Renal cortex interstitium (tissue), 15 donors: ENCODE measurements at places on chromosomes 4 and X.

DNA sequence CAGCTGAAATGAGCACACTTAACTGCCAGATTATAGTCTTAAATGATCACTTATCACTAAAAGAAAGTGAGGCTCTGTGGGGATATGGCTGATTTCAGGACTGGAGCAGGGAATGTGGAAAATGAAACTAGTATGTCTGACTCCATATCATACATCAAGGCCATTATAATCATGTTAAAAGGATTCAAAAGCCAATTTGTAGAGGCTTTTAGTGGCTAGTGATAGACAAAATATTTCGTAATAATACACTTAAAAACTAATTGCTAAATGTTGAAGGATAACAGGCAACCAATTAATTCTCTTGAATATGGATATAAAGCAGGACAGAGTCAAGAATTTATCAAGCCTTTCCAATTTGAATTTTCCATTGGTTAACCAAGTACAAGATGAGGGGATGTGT lies 358.1 kb upstream of the NDST3 start:
- DNase-seq = no peak

DNA sequence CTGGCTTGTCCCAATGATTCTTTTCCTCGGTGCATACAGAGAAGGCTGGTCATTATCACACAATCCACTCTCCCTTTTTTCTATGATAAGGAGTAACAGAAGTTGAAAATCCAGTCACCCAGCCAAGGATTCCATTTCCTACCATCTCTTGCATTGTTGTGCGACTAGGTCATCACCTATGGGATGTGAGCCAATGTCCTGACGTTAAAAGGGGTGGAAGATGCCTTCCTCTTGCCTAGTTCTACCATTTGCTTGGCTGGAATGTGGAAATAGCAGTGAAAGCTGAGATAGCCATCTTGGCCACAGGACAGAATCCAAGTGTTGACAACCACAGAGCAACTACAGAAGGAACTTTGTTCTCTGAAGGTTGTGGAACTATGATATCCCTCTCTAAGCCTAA lies 132.2 kb upstream of the KIT start:
- DNase-seq = no peak

- DNase-seq = no peak
These were observed 47.2 kb downstream of the FGFBP1 start for GRCh38 chr4:15891312-15891711.

- no peak for DNase-seq
These were observed 40.3 kb downstream of the MED28 start for GRCh38 chr4:17654701-17655100.

DNA sequence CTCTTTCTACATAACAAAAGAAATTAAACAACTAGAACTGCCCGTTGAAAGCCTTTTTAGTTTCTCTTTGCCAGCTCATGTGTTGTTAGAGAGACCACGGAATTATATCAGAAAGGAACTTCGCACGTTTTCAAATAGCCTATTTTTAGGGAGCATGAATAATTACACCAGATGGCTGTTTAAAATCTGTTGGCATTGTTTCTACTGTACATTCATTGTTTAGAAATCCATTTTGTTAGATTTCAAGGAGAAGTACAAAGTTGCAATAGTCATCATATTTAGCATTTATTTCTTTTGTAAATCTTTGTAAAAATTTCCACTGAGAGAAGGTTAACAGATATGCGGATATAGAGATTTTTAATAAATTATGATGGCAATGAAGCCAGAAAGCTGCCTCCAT lies 403.0 kb upstream of the HS3ST1 start:
- DNase-seq = no peak

GRCh38 chr4:30945586-30945985 lies 225.4 kb downstream of the PCDH7 start:
- no peak for DNase-seq

GRCh38 chr4:87103691-87104187 lies 116.7 kb downstream of the KLHL8 start:
- DNase-seq = no peak

- no peak for DNase-seq
These were observed 75.6 kb downstream of the BMPR1B start for GRCh38 chr4:94833394-94833793.

DNA sequence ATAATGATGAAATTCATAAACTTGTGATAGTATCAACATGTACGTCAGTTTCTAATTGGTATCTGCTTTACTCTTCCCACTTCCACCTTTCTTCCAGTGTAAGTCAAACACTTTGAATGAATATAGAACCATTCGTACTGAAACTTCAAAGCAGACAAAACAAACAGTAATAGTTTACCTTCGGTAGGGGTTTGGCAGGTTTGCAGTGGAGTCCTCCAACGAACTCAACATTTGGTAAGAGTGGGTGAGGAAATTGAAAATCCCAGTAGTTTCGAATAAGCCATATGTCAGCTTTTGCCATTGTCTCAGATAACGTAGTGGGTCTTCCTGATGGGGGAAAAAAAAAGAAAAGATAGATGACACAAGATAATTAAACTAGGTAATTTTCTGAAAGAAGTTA lies 2.2 kb downstream of the UGT2B4 start:
- no peak for DNase-seq

- DNase-seq = no peak
These were observed 5.4 kb upstream of the NUDT9 start for GRCh38 chr4:87416965-87417364.

DNA sequence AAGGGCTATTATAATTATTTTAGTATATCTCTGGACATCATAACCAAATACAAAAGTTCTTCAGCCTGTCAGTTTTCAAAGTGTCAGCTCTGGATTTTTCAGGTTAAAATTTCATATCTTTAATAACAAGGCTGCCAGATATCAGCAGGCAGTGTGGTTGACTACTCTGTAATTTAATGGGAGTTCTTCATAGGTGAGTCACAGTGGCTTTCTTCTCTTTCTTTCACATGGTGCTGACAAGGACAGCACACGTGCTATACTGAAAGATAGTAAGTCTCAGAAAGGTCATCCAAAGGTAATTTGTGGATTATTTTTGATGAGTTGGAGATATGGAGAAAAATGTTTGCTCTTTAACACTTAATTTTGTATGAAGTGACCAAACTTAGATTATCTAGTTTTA lies 43.2 kb downstream of the GALNT7 start:
- DNase-seq = no peak

DNA sequence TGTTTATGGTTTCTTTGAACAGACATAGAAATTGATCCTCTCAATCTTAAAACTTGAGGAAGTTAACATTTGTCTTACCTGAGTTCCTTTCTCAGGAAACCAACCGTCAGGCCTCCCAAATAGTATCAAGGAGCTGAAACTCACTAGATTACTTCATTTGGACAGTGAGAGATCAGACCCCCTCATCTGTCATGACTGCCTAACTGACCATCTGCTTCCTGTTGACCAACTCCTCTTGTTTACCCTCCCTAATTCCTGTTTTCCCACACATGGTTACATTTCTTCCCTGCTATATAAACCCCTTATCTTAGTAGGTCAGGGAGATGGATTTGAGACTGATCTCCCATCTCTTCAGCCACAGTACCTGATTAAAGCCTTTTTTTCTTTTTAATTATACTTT lies 46.2 kb upstream of the NMU start:
- DNase-seq = no peak

- DNase-seq = no peak
These were observed 26.8 kb upstream of the CENPU start for GRCh38 chr4:184760681-184761080.

- DNase-seq = no peak
These were observed 68.3 kb upstream of the PGM2 start for GRCh38 chr4:37758226-37758625.

DNA sequence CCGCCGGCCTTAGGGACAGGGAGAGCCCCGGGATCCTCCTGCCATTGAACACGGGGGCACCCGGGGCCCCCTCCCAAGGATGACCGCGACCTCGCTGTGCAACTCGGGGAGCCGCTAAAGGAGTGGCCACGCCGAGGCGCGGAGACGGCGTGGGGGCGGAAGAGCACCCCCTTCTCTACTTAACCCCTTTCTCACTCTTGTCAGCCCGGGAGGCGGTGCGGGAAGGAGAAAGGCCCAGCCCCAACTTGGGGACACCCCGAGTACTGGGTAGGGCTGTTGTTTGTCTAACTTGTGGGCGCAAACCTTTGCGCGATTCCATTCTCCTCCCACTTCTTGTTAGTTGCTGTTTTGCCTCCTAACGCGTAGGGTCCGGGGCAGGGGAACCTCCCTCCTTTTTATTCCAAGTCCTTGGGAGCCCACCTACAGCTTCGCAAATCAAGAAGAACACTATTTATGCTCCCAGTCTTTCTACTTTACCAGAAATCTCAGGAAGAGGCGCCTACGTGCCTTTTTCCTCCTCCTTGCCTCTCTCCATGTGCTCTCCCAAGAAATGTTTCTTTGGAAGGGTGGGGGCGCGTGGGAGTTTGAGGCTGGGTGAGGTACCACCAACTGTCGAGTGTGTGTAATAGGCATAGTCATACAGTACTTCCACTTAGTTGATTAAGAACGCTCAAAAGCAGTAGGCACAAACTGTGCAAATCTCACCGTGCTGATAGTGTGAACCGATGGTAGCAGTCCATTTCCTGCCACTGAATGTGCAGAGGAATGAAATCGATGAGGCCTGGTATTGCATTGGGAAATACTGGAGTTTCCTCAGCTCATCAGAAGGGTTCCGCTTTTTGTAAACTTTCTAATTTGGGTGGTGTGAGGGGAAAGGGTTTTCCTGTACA lies 813 bp downstream of the DIAPH2 start:
- no peak for DNase-seq

GRCh38 chr4:3773552-3774001 lies 7.4 kb downstream of the ADRA2C start:
- DNase-seq = no peak

- DNase-seq = no peak
These were observed 5.2 kb downstream of the TKTL1 start for GRCh38 chrX:154300816-154301215.
